ENCODE measurements at places on chromosomes 7 and 10.

DNA sequence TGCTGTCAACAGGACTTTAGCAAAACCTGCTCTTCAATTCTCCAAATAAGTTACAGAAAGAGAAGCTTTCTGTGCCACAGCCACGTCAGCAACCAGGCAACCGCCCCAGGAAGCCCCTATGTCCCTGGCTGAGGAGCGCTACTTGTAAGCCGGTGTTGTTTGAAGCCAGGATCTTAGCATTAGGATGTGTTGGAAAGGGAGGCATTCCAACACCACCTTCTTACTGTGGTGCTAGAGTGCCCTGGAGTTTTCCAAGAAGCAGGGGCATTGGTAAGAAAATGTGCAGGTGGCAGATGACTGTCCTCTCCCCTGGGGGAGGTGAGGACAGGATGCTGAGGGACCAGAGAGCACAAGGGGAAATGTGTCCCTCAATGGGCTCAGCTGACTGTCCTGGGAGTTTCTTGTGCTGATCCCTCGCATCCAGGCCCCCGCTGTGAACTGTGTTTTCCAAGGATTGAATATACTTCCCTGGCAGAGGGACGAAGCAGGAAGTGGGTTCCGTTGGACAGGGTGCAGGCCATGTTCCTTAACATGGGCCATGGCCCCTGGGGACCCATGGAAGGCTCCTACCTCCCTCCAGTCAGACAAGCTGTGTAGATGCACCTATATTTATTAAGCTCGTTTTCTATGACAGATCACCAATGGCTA lies 139.6 kb upstream of the GDF10 start:
- no peak for DNase-seq

DNA sequence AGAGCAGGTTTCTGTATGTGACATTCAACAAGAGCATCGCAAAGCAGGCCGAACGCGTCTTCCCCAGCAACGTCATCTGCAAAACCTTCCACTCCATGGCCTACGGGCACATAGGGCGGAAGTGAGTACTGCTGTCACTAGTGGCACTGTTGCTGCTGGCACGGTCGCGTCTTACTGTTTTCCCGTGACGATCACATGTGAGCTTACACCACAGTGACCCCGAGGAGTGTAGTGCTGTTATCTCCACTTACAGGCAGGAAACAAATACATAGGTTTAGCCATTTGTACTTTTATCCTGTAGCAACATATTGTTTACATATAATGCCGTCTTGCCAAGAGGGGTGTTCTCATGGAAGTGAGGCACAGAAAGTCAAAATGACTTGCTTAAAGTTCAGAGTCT lies 25.4 kb downstream of the FBH1 start:
- no peak for DNase-seq

DNA sequence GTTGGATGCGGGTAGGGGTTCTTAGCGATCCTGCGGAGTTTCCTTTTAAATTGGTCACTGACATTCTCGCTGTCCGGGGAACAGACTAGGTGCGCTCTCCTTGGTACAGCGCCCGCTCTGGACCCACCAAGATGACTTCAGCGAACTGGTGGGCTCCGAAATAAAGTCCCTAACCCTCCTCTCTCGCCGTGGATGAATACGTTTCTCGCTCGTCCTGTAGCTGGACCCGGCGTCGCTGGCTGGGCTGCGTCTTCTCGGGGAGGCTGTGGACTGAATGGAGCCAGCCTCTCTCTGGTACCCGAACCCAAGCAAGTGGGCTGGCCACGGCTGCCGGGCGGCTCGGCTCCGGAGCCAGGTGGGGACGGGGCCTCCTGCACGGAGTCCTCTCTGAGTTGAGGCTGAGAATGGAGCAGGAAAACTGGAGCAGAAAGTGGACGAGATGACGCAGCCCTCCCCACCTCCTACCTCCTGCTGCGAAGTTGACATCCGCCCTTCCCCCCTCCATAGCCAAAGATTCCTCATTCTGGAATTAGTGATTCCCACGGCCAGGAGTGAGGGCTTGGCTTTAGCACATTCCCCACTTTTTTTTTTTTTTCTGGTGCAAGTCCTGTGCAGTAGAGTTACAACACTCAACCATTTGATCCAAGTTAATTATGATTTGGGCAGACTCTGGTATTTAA lies 1.5 kb downstream of the UNC5B start:
- DNase-seq, result no peak

DNA sequence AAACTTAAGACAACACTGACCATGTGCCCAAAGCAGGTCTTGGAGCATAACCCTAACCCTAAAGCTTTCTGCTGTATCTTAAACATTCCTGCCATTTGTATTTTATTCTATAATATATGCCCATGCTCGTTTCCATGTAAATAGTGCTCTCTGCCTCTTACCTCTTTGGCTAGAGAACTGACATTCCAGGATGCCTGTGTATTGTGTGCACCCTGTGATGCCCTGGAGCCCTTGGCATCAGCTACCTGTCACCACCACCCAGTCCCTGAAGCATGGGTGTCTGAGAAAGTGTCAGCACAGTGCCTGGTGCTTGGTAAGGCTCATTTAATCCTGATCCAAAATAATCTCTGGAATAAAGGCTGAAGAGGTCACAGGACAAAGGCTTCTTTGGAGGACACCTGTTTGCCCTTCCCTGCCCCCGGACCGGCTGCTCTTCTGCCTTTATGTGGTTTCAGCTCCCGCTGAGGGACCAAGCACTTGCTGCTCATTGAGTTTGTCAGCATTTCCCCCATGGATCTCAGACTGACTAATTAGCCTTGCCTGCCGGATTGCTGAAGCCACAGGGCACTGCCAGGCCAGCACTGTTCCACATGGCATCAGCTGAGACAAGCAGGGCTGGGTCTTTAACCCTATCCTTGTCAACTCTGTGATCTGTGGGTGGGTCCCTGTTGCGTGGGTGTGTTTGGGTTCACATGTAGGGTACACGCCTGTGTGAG lies 139.1 kb upstream of the SORCS3 start:
- no peak for DNase-seq

- DNase-seq, result no peak
Observed at GRCh38 chr7:17022920-17023319, 141.1 kb upstream of the AGR3 start.

GRCh38 chr10:13079776-13080050 lies 20.2 kb upstream of the OPTN start:
- no peak for DNase-seq

GRCh38 chr7:19177269-19177668 lies 32.0 kb upstream of the FERD3L start:
- no peak for DNase-seq

DNA sequence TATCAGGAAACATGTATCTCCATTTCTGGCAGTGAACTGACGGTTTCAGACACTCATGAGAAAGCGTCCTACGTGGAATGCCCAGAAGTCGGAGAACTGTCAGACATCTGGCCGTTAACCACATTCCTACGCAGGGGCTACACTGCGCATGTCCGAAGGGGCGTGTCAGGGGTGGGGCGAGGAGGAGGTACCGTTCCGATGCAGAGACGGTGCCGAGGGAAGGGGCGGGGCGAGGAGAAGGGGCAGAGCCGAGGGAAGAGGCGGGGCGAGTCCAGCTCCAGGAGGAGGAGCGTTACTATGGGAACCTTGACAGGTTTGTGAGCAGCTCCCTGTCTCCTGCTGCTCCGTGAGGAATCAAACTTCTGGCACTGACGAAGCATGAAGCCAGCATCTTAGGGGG lies 366.9 kb upstream of the NUPR2 start:
- no peak for DNase-seq

GRCh38 chr10:4355350-4355749 lies 470.7 kb upstream of the AKR1E2 start:
- no peak for DNase-seq
